Esophagus muscularis mucosa (tissue), 4 donors: ENCODE measurements at places on chromosomes 16 and 17. TPM values are rescaled to one million over a fixed set of nuclear protein-coding genes. Genes with fewer than 3 reads are reported as not detected.

DNA sequence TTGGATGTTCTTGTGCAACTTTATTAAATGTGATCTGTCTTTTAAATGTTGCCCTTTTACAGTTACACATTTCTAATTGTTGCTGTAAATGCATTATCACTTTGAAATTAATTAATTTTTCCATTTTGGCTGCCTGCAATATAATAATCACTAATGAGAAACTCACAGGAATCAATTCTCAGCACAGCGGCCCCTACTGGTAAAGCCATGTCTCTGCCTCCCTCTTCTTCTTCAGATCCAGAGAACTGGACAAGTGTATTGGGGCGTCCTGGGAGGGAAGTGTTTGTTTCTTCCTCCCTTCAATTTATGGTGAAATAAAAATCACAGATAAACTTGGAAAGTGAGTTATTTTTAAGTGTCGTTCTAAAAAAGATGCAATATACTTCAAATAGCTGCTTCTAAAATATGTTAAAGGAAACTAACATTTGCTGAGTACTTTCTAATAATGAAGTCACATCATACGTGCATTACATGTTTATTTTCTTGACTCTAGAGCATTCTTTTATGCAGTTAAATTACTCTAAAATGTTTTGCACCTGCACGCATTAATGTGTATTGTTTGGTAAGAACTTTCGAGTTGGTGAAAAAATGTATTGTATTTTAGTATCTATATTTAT lies 338.0 kb downstream of the WWOX start:
- peak; percentile 50 for DNase-seq

- DNase-seq, result no peak
Observed at GRCh38 chr17:57724026-57724728, 20.9 kb downstream of the CCDC182 start.

Gene TSPAN10
- 0.92 TPM for total RNA-seq

- DNase-seq, result no peak
Observed at GRCh38 chr16:4052096-4052495, 64.1 kb downstream of the ADCY9 start.

GRCh38 chr16:6562986-6563385 lies 769.7 kb upstream of the RBFOX1 start:
- no peak for DNase-seq

DNA sequence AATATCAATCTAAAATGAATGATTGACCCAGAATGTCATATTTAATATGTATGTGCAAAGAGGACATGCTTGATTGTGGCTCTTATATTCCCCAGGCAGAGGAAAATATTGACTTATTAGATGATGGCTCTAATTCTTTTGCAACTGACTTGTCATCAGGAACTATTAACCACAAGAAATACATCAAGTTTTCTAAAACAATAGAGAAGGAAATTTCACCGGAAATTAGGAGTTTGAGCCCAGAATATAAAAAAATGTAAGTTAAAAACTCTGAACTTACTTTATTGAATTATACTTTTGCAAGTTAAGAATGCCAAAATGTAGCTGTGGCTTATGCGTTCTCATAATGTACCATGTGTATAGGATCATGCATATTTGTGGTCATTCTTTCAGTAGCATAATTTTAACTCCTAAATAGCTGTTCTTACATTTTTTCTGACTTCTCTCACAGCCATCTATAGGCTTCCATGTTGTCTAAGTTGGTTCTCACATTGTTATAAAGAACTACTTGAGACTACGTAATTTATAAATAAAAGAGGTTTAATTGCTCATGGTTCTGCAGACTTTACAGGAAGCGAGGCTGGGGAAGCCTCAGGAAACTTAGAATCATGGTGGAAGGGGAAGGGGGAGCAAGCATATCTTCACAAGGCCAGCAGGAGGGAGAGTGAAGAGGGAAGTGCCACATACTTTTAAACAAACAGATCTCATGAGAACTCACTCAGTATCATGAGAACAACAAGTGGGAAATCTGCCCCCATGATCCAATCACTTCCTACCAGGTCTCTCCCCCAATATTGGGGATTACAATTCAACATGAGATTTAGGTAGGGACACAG lies 11.6 kb downstream of the EFCAB13 start:
- DNase-seq, result no peak

- DNase-seq, result no peak
Observed at GRCh38 chr17:62672957-62673356, 45.5 kb downstream of the MRC2 start.

GRCh38 chr16:13376174-13376573 lies 474.8 kb downstream of the SHISA9 start:
- no peak for DNase-seq

GRCh38 chr16:51024703-51025102 lies 126.4 kb downstream of the SALL1 start:
- DNase-seq, result no peak

DNA sequence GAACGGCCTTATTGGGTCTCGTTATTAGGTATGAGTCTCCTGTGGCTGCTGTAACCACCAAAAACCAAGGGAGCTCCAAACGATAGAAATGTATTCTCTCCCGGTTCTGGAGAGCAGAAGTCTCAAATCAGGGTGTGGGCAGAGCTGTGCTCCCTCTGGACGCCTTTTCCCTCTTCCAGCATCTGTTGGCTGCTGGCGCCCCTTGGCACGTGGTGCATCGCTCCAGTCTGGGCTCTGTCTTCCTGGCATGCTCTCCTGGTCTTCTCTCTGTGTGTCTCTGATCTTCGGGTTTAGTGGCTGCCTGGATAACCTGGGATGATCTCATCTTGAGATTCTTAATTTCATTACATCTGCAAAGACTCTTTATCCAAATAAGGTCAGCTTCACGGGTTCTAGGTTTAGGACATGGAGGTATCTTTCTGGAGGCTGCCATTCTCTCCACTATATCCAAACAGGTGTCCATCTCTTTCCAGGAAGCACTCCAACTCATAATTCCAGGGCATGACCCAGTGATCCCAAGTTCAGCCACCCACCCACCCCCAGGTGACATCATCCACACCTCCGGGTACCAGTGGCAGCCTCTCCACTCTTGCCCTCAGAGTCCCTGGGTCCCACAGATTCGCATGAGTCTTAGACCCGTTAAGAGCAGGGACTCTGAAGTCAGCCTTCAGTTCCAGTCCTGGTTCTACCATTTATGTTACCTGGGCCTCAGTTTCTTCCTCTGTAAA lies 145.5 kb upstream of the FOXF1 start:
- no peak for DNase-seq

DNA sequence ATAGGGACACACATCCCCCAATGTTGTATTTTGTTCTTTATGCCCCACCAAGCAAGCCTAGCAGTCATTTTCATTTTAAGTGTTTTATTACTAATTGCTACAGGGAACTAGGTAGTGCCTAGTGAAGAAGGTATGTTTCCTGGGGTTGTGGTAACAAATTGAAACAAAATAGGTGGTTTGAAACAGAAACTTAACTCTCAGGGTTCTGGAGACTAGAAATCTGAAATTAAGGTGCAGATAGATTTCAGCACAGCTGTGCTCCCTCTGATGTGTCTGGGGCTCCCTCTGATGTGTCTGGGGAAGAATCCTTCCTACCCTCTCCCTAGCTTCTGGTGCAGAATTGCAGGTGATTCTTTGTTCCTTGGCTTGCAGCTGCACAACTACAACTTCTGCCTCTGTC lies 390.1 kb downstream of the ZFHX3 start:
- no peak for DNase-seq

GRCh38 chr17:44177640-44178039 lies 7.1 kb downstream of the ASB16 start:
- DNase-seq, result no peak

- no peak for DNase-seq
Observed at GRCh38 chr17:19418251-19418992, 7.4 kb downstream of the RNF112 start.

- DNase-seq, result no peak
Observed at GRCh38 chr16:62913333-62913732, 877.1 kb upstream of the CDH8 start.

Gene GAS7
- total RNA-seq, result 89.1 TPM

DNA sequence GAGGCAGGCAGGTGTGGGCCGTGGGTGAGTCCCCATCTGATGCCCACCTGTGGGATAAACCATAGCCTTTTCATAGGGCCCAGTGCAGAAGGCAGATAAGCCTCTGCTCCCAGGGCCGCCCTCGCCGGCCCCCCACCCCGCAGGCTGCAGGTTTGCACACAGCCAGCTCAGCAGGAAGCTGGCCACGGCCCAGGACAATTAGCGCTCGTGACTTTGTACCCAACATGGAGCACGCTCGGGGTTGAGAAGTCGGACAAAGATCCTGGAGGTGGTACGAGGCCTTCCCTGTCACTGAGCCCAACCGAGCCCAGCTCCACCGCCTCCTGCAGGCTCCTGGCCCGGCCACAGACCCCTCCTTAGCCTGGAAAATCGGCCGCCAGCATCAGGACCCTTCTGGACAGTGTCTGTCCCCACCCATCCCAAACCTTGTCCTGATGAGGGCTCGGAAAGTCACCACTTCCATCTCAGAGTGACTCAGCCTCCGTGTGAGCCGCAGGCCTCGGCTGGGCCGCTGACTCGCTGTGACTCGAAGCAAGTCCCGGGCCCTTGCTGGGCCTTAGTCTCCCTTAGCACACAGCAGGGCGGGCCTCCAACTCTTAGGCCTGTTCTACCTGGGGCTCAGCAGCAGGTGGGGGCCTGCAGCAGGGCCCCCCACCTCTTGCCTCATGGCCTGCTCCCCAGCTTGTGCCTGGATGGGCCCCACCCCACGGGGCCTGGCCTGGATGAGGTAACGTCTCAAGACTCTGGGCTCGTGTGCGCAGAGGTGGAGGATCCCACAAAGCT lies 22.7 kb downstream of the FAM83G start:
- DNase-seq, result no peak

- DNase-seq, result no peak
Observed at GRCh38 chr17:73231395-73231794, 30.3 kb downstream of the CPSF4L start.

DNA sequence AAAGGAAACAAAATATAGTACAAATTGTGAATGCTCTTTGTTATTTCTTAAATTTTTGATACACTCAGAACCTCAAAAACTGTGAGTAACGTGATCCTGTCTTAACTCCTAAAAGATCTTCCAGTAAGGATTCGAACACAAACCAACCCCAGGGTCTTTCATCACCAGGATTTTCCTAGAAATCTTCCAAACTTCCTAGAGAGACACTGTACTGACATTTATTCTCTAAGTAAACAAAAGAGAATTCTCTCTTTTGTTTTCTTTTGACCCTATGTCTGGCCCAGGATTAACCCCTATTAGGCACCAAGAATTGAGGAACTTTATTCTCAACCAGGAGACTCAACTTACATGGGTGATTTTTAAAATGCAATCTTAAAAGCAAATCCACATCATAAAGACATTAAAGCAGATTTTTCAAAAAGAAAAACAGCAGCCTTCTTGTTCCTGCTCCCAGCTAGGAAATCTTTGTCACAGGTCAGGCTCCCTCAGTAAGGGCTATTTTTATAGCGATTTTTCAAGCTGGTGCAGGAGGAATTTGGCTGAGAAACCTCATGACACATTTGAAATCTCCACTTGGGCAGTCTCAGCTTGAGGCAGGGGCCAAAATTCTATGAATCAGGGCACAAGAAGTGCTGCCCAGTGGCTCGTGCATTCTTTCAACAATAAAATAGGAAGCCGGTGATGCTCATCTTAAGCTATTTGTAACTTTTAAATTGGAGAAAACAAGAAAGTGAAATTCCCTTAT lies 6.2 kb upstream of the SMG1 start:
- no peak for DNase-seq

DNA sequence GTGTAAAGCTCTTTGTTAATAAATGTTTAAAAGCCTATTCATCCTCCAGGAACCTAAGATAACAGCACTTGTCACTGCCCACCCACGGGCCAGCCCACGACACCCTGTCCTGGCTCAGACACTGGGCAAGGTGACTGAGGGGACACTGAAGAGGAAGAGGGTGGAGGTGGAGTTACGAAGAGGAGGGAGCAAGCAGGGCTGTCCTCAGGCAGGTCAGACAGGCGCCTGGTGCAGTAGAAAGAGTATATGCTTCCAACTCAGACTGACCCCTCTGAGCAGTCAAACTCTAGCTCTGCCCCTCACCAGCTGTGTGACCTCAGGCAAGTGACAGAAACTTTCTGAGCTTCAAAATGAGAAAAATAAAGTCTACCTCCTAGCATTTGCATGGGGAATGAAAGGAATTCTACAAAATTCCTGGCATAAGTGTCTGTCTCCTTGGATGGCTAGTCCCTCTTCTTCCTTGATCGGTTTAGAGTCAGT lies 22.8 kb downstream of the TEX2 start:
- no peak for DNase-seq

Gene CCDC78
- 0.80 TPM for total RNA-seq

DNA sequence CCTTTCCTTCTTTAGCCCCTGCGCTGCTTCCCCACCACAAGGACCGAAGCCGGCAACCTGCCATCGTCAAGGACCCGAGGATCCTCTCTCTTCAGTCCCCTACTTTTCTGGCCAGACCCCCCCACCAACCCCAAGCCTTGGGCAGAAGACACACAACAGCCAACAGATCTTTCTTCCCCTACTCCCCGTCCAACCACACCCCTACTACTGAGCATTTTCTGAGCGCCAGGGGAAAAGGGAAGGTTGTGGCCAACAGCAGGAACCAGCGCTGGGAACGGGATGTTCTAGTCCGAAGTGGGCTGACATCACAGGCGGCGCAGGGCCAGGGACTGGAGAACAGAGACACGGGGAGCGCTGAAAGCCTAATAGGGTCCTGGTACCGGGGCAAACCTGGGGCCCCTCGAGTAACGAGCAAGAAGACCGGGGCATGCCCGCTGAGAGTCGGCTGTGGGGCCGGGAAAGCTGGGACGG lies 528 bp downstream of the PER1 start:
- DNase-seq, result peak; percentile 98

DNA sequence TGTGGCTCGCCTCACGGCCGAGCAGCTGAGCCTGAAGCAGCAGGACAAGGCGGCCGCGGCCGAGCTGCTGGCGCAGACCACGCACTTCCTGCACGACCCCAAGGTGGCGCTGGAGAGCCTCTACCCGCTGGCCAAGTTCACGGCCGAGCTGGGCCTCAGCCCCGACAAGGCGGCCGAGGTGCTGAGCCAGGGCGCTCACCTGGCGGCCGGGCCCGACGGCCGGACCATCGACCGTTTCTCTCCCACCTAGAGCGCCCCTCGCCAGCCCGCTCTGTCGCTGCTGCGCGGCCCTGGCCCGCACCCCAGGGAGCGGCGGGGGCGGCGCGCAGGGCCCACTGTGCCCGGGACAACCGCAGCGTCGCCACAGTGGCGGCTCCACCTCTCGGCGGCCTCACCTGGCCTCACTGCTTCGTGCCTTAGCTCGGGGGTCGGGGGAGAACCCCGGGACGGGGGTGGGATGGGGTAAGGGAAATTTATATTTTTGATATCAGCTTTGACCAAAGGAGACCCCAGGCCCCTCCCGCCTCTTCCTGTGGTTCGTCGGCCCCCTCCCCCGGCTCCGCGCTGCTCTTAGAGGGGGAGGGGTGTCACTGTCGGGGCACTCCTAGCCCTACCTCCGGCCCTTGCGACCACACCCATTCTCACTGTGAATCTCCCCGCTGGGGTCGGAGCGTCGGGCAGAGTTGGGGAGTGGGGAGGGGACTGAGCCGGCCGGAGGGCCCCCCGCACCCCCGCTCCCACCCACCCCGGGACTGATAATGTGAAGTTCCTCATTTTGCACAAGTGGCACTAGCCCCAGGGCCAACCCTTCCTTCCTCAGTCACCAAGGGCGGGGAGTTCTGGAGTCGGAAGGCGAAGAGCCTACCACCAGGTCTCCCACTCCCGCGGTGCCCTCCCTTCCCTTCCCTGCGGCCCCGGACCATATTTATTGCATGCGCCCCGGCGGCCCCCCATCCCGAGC lies 4.0 kb downstream of the HIC1 start:
- DNase-seq, result peak; percentile 92

- no peak for DNase-seq
Observed at GRCh38 chr17:4324463-4324862, 42.0 kb downstream of the UBE2G1 start.
